ENCODE measurements at places on chromosomes 7 and 10.

GRCh38 chr10:26739071-26739631 lies 41.6 kb downstream of the PDSS1 start:
- no peak for DNase-seq

- no peak for DNase-seq
Observed at GRCh38 chr10:81943583-81943982, 68.6 kb downstream of the NRG3 start.

GRCh38 chr7:31254926-31255325 lies 85.6 kb downstream of the NEUROD6 start:
- DNase-seq = no peak

- DNase-seq = no peak
Observed at GRCh38 chr7:14596421-14596820, 306.1 kb downstream of the DGKB start.

GRCh38 chr7:116242759-116243158 lies 32.4 kb downstream of the TES start:
- no peak for DNase-seq

GRCh38 chr7:93238748-93239147 lies 6.6 kb downstream of the VPS50 start:
- no peak for DNase-seq

DNA sequence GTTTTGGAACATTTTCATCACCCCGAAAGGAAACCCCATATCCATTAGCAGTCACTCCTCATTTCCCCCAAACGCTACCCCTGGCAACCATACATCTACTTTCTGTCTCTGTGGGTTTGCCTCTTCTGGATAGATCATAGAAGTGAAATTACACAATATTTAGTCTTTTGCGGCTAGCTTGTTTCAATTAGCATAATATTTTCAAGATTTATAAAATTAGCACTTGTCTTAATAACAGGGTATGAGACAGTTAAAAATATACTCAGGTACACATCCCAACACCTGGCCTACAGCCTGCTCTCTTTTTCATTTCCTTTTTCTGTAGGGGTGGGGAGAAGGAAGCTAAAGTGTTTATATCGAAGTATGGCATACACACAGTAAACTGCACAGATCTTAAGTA lies 81.4 kb upstream of the LRGUK start:
- DNase-seq = no peak

- DNase-seq = peak; percentile 61
Observed at GRCh38 chr7:120554960-120555571, 282.1 kb downstream of the KCND2 start.

- no peak for DNase-seq
Observed at GRCh38 chr10:101000127-101000914, 713 bp downstream of the LZTS2 start.

- no peak for DNase-seq
Observed at GRCh38 chr7:97167176-97167575, 49.7 kb downstream of the SDHAF3 start.

GRCh38 chr7:24700521-24701260 lies 56.6 kb downstream of the GSDME start:
- no peak for DNase-seq

GRCh38 chr10:12391206-12391605 lies 41.9 kb downstream of the CAMK1D start:
- DNase-seq = no peak

DNA sequence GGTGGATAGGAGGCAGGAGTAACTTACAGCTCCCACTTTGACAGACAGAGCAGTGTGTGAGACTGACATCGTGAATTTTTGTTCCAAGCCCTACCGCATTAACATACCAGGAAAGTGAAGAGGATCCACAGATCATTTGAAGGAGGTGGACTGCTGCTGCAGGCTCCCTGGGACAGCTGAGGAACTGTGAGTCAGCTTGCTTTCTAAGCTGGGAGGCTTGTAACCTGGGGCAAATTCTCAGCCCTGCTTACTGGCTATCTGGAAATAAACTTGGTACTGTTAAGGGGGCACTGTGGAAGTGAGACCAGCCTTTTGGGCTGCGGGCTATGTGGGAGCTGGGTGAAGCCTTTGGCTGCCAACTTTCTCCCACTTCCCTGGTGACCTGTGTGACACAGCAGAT lies 1202.5 kb downstream of the DNAJB9 start:
- DNase-seq = no peak
